Activated T-helper 1 cell treated with anti-CD3 and anti-CD28 coated beads, Interleukin-2, amount 50 U/mL, for 16 hours (primary cell): ENCODE measurements at places on chromosomes 7 and 10.

DNA sequence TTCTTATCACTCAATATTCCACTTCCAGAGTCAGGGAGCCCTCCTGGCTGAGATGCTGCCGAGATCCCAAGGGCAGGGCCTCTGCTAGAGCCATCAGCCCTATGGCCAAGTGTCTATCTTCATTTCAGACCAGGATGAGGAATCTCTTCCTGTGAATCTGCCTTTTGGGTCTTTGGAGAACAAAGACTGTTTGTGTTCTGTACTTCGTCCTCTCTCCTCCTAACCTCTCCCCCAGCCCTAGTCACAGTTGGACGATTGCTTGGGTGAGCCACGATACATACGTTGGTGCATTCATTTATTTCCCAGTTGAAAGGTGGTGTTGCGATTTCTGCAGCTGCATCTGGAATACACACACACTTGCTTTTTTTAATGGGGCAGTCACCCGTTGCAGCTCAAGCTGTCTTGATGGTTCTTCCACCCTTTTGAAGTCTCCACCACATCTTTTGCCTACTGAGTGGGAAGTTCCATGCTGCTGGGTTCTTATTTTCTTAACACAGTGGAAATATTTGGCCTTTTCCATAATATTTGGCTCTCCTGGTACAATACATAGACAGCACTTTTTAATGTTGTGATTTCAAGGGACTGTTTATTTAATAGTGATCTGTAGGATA is 26.7 kb downstream of the SH3PXD2A start:
- DNase-seq = no peak

DNA sequence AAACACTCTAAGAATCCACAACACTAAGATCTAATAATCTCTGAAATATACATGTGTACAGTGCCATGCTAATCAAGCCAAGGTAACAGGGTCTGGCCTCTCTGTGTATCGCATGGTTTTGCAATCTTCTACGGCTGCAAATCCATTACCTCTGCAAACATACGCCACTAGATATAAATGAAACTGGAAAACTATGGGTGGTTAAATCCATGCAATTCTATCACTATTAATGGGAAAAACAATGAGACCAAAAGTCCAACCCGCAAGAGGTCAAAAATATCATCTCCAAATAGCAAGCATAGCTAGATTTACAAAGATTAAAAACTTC is 23.0 kb downstream of the SGCE start:
- no peak for DNase-seq

DNA sequence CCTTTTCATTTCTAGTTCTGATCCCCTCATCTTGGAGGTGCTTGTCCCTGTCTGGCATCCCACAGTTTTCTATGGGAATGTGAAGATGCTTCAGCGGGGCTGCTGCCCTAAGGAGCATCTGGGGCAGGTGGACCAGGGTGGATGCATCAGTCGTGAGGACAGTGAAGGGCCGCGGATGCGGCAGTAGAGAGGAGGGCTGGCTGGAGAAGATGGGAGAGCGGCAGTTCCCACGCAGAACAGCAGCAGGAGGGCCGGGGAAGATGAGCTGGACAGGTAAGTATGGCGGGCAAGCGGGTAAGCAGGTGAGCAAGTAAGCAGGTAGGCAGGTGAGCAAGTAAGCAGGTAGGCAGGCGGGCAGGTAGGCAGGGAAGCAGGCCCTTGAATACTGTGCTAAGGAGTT is 48.9 kb downstream of the ASB13 start:
- no peak for DNase-seq

DNA sequence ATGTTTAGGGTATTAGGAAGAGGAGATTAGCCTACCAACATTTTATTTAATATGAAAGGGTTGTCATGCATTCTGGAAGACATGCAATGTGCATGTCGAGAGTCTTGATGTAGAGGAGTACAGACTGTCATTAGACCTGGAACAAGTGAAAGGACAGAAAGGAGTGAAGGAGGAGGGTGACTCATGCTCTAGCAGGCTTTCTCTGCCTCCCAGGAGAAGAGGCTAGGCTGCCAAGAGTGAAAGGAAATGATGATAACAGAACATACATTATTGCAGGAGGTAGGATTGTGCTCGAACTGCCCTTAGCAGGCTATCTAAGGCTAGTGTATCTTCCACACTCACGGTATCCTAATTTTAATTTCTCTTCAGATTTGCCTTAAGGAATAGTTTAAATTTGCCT is 228.8 kb downstream of the EXOC4 start:
- no peak for DNase-seq

GRCh38 chr7:39829028-39829427 is 121.0 kb upstream of the CDK13 start:
- DNase-seq = no peak

- no peak for DNase-seq
Measured at GRCh38 chr10:33410096-33410859, 75.8 kb upstream of the NRP1 start.

DNA sequence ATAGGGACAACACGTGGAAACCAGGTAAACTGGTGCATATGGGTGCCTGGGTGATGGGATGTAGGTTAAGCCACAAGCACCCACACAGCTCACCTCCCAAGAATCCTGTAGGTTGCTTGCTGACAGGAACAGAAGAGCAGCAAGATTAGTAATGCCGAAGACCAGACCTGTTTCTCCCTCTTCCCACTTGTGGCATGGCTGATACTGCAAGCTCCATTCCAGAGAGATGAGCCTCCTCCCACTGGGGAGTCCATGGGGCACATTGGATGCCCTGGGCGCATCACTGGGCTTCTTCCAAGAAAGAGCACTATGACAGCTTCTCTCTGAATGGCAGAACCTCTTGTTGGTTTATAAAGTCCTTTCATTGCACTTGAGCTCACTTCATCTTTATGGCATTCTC is 44.4 kb upstream of the LOXL4 start:
- no peak for DNase-seq

DNA sequence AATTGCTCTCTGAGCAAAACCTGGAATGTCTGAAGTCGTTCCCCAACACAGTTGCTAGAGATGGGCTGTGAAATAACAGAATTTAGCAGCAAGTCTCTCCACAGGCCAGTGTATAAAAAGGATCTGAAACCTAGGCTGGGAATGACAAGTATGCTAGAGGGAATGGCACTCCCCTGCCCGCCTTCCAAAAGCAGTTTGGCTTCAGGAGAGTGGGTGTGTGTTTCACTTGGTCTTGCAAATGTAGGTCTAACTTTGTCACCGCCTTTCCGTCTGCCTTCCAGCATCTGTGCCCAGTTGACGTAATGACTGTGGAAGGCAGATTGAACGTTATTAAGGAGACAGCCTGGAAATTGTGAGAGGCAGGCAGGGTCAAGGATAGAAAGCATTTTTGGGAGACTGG is 18.0 kb upstream of the MTURN start:
- no peak for DNase-seq

DNA sequence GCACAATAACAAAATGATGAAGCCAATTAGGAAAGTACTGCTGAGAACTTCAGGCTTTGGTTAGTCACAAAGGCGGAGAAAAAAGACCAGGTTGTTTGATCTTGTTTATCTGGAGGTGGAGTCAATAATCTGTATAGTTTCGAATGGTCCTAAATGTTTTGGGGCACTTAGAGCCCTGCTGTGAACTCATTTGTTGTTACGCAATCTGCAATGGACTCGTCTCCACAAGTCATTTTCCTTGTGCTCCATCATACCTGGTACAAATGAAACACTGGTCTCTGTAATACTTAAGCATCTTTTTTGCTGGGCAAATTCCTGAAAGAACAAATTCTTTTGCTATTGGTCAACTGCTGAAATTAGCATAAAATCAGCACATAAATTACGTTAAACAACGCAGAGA is 430.5 kb downstream of the GATA3 start:
- DNase-seq = no peak

DNA sequence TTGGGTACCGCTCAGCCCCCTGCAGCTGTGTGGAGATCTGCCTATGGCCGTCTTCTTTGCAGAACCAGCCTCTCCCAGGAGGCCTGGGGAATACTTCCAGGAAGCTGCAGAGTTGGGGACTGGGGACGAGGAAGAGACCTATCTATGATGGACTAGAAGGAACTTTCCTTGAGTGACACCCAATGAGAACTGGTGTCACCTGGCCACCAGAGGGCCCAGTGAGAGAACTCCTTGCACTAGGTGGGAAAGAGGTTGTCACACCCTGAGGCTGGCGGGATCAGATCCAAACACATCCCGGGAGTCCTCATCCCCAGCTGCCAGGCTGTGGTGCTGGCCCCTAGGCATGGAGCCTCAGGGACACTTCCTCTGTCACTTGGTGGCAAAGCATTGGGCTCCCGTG is 4.9 kb upstream of the GRID2IP start:
- DNase-seq = no peak

DNA sequence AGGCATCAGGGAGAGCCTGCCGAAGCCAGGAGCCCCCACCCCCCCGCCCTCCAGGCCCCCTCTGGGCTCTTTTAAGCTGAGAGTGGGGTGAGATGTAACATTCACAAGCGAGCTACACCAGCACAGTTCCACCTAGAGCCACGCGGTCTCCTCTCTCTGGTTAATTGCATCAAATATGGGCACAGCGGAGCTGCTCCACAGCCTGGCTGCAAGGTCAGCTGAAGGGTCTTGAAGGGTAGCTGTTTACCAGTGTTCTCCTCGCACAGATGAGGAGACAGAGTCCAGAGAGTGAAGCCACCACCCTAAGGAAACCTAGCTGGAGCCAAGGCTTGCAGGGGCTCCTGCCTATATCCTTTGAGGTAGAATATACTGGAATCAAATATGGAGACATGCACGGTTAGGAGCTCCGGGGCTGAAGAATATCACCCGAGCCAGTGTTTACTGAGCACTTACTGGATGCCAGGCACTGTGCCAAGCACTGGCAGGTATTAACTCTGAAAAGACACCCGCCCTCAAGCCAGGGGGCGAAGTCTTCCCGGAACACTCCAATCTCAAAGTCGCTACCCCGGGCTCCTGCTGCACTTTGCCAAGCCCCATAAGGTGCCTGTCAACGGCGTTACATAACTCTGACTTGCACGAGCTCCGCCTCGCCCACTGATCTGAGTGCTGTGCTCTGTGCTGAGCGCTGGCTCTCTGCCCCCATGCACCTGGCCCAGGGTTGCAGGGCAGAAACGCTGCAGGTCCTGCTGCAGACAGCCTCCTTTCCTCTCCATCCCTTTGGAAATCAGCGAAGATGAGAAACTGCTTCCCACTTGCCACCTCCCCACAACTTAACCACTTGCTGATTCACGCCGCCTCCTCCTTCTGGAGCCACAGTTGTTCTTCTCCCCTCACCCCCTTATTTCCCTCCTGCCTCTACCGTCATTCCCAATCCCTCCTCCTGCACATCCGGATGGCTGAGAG is 5.4 kb downstream of the CHST15 start:
- no peak for DNase-seq

DNA sequence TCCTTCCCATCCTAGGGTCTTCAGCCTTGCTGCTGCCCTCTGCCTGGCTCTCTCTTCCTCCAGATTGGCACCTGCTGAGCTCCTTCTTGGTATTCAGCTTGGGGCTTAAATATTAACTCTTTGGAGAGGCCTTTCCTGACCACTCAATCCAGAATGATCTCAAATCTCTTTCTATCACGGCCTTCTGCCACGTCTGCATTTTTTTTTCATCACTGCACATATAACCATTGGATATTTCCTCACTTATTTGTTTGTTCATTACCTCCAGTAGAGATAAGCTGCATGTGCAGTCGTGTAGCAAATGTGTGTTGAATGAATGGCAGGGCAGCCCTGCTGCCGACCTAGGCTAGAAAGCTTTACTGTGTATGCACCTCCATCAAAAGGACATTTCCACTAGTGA is 51.6 kb upstream of the MPP7 start:
- no peak for DNase-seq

- no peak for DNase-seq
Measured at GRCh38 chr7:22729180-22729825, 2.3 kb downstream of the IL6 start.

- DNase-seq = no peak
Measured at GRCh38 chr10:107540981-107541380, 376.5 kb upstream of the SORCS1 start.

DNA sequence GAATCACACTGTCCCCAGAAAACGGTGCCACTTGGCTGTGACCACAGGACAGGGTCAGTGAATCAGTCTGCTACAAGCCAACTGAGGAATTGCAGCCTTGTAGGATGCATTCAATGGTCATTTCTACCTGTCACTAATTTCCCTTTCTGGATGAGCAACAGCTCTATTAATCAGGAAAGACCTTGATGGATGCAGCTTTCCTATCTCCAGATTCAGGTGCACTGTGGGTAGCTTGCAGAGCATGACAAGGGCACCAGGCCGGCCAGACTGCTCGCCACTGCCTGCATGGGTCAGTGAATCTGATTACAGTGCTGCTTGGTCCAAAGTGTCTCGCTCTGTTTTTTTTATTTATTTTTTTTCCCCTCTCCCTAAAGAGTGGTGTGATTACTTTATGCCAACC is 506.8 kb upstream of the AUTS2 start:
- DNase-seq = no peak

GRCh38 chr7:51316262-51316665 is 345 bp downstream of the COBL start:
- DNase-seq = no peak

GRCh38 chr10:69446650-69447151 is 4.6 kb upstream of the TSPAN15 start:
- no peak for DNase-seq

DNA sequence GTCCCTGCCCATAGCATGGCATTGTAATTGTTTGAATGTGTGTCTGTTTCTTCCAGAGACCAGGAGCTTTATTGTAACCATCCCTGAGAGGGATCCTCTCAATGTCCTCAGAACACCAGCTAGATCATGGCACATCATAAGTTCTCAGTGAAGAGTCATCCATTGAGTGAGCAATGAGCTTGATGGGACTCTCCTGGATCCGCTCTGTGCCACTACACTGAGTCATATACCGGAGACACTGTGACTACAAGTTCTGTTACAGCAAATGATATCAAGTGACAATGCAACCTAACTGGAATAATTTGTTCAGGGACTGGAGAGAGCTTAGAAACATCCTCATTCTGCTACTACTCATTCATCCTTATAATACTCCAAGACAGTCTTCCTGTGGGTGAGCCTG is 25.1 kb downstream of the MRPS24 start:
- DNase-seq = no peak

GRCh38 chr7:120792091-120792860 is 65.7 kb downstream of the TSPAN12 start:
- DNase-seq = peak; percentile 26

GRCh38 chr7:155394413-155394812 is 63.5 kb upstream of the EN2 start:
- no peak for DNase-seq
